ENCODE measurements at places on chromosomes 4 and X. TPM values are rescaled to one million over a fixed set of nuclear protein-coding genes. Genes with fewer than 3 reads are reported as not detected.

The ASMT gene
- not detected for total RNA-seq

- DNase-seq: peak; percentile 51
Measured at GRCh38 chr4:24793219-24794005, 2.0 kb upstream of the SOD3 start.

- DNase-seq: no peak
Measured at GRCh38 chr4:70901607-70901983, 574 bp upstream of the MOB1B start.

DNA sequence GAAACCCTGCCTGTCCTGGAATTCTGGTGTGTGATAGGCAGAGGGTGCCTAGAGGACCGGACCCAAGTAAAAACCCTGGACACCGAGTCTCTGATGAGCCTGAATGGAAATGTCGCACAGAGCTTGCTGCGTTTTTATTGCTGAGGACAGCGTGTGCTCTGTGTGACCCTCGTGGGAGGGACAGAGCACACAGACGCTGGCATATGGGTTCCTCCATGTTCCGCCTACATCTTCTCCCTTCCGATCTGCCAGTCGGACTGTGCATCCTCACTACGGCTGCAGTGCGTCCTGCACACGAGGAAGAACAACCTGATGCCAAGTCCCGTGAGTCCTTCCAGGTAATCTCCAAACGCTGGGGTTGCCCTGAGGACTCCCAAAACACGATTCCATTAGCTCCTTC lies 68.3 kb downstream of the AFAP1 start:
- DNase-seq: no peak

- DNase-seq: no peak
Measured at GRCh38 chr4:88286897-88287296, 2.5 kb upstream of the PPM1K start.

GRCh38 chr4:34679228-34679627 lies 1565.1 kb downstream of the ARAP2 start:
- DNase-seq: no peak
